Fibroblast of skin of left biceps (primary cell): ENCODE measurements at places on chromosomes 2 and 18.

DNA sequence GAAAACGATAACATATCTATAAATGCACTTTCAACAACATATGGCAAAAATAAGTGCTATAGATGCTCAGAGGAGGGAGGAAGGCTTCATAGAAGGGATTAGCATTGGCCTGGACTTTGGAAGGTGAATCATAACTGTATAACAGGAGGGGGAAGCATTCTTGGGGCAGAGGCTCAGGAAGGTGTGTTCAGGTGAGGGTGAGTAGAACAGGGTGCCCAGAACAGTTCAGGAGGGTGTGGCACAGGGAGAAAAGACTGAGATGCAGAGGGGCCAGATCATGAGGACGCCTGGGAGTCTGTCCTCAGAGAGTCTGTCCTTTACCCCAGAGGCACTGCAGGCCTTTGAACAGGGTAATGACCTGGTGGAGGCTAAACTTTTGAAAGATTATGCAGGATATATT is 29.3 kb upstream of the MEP1B start:
- DNase-seq = no peak

- no peak for DNase-seq
These were observed 337.7 kb downstream of the DYSF start for GRCh38 chr2:71791061-71791450.

DNA sequence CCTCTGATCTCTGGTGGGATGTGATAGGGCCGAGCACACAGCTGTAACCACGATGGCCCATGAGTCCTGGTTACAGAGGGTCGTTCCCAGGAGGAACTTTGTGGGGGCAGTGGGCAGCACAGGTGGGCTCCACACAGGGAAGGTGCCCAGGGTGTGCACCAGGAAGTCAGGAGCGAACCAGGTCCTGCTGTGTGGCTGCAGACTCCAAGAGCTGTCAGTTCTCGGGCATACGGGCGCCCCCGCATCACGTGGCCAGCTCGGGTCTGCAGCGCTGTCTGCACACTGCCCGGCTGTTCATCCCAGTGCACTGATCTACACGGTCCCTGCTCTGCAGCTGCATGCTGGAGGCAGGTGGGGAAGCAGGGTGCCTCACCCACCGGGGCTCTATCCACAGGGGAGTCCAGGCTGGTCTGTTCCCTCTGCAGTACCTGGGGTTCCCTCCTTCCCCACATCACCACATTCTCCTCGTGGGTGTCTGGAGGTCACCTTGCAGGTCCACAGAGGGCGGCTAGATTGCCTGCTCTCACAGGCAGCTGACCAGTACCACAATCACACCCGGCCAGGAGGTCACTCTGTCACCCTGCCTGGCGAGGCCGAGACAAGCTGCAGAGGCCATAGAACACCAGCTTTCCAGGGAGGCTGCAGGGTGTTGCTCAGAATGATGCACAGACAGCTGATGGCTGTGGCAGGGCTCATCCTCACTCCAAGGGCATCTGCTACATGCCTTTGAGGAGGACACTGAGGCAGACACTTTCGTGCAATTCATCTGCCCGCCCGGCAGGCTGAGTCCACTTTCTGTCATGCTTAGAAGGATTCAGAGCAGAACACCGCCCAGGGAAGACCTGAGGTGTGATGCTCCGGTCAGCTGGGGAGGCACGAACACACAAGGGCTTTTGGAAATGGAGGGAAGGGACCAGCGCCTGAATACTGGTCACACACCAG is 202.7 kb downstream of the EIPR1 start:
- DNase-seq = no peak

GRCh38 chr2:221493391-221493790 is 78.7 kb downstream of the EPHA4 start:
- DNase-seq = no peak

DNA sequence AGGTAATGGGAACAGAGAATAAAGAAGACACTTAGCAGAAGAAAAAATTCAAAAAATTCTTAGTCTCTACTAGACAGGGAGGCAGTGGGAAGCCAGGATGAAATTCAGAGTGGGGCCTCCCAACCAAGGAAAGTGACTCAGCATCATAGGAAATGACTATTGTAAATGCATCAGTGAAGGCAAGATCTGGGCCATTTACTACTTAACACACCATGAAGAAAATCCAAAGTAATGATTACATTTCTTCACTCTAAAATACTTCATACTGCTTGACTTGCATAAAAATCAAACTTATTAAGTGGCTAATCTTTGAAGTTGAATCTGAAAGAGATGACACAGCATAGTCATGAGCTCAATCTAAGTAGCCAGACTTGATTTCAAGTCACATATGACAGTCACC is 405.8 kb upstream of the SLC39A10 start:
- DNase-seq = no peak

GRCh38 chr18:27894746-27895145 is 282.2 kb downstream of the CDH2 start:
- no peak for DNase-seq

- DNase-seq = no peak
These were observed 126.6 kb upstream of the KCNH7 start for GRCh38 chr2:162965191-162965590.

- DNase-seq = no peak
These were observed 792.6 kb downstream of the EPHA4 start for GRCh38 chr2:220779511-220779910.

DNA sequence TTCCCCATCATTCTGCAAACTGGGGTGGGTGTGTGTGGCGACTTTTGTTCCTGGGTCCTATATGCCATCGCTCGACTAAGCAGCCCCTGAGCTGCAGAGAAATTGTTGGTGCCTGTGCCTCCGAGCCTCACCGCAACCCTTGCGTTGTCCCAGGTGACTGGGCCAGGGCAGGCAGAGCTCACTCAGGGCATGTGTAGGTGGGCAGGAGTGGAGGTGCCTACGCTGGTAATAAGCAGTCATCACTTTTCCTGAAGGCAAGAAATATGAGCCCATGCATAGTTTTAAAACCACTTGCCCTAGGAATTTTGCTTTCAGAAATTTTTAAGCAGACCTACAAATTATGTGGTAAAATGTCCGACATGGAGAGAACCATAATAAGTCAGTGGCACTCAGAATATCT is 197.8 kb downstream of the SMAD7 start:
- no peak for DNase-seq

DNA sequence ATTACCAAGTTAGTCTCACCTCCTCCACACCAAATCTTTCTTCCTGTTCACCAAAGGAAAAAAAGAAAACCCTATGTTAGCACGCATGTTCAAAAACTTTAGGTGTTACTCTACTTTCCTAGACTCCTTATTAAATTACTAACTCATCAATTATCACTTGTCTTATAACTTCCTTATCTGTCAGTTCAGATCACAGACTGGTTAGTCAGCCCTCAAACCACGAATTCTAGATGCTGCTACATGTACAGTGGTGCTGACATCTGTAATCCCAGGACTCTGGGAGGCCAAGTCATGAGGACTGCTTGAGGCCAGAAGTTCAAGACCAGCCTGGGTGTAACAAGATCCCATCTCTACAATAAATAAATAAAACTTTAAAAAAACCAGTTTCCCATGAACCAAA is 3.5 kb downstream of the YWHAQ start:
- no peak for DNase-seq

- DNase-seq = peak; percentile 17
These were observed 177.7 kb downstream of the INSIG2 start for GRCh38 chr2:118265873-118266455.

GRCh38 chr2:215365184-215365658 is 53.4 kb downstream of the ATIC start:
- DNase-seq = no peak

DNA sequence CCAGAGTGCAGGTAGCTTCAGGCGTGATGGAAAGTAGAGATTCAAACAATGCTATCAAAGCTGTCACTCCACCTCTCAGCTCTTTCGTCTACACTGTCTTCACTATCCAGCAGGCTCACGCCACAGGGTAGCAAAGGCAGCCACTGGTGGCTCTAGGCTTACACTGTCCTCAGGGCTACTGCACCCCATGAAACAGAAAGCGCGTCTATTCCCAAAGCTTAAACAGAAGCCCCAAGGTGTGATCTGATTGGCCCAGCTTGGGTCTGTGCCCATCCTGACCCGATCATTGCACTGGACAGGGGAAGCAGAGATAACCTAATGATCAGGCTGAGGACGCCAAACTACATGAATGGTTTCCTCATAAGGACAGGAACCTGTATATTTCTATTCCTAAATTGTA is 100.1 kb downstream of the PDCL3 start:
- no peak for DNase-seq

- DNase-seq = no peak
These were observed 684.4 kb downstream of the ZEB2 start for GRCh38 chr2:143835481-143835880.

DNA sequence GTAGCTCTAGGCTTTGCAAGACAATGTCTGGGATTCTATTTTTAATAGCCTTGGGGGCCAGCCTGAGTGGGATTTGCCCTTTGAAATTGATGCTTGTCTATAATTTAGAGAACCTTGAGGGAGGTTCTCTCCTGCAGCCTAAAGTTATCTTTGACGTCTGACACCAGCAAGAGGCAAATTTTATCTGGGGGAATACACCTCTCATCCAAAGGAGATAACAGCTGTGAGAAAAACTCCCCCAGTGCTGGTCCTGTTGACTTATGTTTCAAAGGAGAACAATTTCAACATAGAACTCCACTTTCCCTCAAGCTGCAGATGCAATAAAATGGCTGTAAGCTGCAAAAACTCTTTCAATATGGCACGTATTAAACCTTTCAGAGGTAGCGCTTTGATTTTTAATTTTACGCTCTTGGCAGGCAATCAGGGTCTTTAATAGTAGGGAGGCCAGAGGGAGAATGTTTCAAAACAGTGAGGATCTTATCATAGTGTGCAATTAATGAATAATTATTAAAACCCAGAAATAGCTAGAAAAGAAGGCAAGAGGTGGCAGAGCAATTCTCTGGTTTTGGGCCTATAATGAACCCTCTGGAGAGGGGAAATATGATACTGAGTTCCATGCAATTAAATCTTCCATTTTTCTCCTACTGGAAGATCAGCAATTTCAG is 62.4 kb downstream of the LYPD1 start:
- no peak for DNase-seq

DNA sequence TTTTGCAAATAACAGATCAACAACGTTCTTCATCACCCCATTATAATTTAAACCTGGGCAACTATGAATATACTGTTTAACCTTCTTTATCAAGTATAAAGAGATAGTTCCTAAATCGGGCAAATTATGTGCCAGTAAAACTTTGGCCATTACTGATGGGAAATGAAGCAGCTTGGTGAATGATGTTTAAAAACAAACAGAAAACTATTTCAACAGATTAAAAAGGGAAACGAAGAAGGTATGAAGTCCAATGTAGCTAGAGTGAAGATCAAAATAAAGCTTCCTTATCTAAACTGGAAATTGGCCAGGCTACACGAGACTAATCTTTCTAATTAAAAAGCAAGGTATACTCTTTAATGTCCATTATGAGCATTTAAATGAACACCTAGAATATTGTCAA is 6.7 kb upstream of the RBBP8 start:
- no peak for DNase-seq

GRCh38 chr2:233867993-233868532 is at the start of gene MSL3B:
Gene MSL3B, minus strand, starts transcription at chr2:233868386.
- DNase-seq = peak; percentile 21

DNA sequence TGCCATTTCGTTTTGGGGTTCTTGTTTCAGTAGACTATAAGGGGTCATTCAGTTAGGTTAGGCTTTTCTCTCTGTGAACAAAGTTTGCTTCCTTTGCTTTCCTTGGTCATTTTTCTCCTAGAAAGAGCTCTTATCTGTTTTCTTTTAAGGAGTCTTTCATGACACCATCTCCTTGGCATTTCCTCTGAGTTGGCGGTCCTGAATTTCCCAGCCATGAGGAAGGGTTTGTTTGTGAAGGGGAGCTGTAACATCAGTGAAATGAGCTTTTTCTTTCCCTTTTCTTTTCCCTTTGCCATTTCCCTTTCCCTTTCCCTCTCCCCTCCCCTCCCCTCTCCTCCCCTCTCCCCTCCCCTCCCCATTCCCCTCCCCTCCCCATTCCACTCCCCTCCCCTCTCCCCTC is 61.7 kb downstream of the MAP4K4 start:
- DNase-seq = peak; percentile 87

- no peak for DNase-seq
These were observed 287.9 kb upstream of the TRIB2 start for GRCh38 chr2:12428786-12429185.

GRCh38 chr18:49185623-49186022 is 234.9 kb upstream of the SMAD7 start:
- no peak for DNase-seq

- DNase-seq = no peak
These were observed 4.8 kb upstream of the PARD6G start for GRCh38 chr18:80252136-80252535.

- no peak for DNase-seq
These were observed 673.8 kb upstream of the FANCL start for GRCh38 chr2:58914733-58915505.

GRCh38 chr2:170974304-170974993 is 45.4 kb downstream of the GORASP2 start:
- no peak for DNase-seq

DNA sequence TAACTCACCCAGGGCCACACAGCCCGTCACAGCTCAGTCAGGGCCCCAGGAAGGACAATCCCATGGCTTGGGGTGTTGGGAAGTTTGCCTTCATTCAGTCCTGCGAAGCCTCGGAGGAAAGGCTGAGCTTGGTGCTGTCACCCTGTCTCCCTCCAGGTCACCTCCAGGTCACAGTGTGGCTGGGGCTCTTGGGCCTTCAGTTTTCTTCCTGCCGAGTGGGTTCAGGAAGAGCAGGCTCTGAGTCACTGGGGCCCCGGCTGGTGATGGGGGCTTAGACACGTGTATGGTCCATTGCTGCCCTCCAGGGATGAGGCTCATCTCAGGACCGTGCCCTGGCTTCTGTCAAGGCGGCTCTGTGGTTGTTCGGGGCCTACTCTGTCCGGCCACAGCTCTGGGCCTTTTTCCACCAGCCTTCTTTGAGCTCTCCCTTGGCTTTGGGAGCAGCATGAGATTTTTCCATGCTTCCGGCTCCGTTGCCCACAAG is 118.6 kb downstream of the INHBB start:
- no peak for DNase-seq

- no peak for DNase-seq
These were observed 67.0 kb upstream of the RMP24 start for GRCh38 chr18:35905436-35905835.

GRCh38 chr2:154264024-154264423 is 392.3 kb downstream of the GALNT13 start:
- no peak for DNase-seq
